ENCODE measurements at places on chromosomes 2 and 18.

- peak overlapping the region; percentile 13 for H3K27ac ChIP-seq
- no peaks in the 10 kb centered on the region for H3K36me3 ChIP-seq
- no peak for DNase-seq
Observed at GRCh38 chr2:127091148-127091547, 15.8 kb downstream of the BIN1 start.

GRCh38 chr18:48839819-48840490 lies 110.8 kb downstream of the SMAD7 start:
- H3K27ac ChIP-seq, result no peak overlapping the region
- H3K36me3 ChIP-seq, result no peaks in the 10 kb centered on the region
- no peak overlapping the region for H3K4me3 ChIP-seq
- H3K4me1 ChIP-seq, result peaks cover 15% of the 10 kb centered on the region

GRCh38 chr2:230582851-230583283 lies 129.8 kb upstream of the CAB39 start:
- H3K27ac ChIP-seq, result peak overlapping the region; percentile 80
- peaks cover 15% of the 10 kb centered on the region for H3K36me3 ChIP-seq
- peak overlapping the region; percentile 63 for H3K4me3 ChIP-seq
- H3K27me3 ChIP-seq, result no peaks in the 10 kb centered on the region

DNA sequence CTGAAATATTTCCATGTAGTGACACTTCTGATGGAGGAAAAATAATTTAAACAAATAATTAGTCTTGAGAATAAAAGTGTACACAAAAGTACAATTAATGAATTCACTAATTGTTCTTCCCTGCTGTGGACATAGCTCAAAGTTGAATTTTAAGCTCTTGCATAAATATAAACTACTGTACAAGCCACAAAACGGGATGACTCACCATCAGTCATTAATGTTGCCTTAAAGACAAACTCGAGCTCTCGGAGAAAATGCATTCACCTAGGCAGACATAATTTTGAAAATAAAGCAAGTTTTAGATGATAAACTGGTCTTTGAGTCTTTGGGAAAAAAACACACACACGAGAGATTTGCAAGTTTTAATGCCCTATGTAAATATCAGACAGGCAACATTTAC lies 436.4 kb downstream of the ZNF521 start:
- H3K4me1 ChIP-seq, result no peaks in the 10 kb centered on the region
- H3K36me3 ChIP-seq, result no peaks in the 10 kb centered on the region
- no peak overlapping the region for H3K4me3 ChIP-seq
- H3K27me3 ChIP-seq, result no peaks in the 10 kb centered on the region
- no peak overlapping the region for H3K27ac ChIP-seq

DNA sequence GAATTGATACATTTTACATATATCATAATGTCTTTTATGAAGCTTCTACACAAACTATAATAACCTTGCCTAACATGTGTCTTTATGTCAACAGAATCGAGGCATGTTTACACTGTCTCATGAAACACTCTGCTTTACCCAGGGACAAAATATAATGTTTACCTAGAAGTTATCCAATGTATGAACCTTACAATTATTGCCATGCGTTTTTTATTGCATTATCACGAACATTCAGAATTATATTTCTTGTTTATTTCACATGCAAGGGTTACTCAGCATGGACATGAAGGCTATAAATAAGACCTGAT lies 19.8 kb downstream of the LONRF2 start:
- no peaks in the 10 kb centered on the region for H3K4me1 ChIP-seq
- no peak overlapping the region for H3K4me3 ChIP-seq
- no peak overlapping the region for H3K27ac ChIP-seq
- H3K36me3 ChIP-seq, result no peaks in the 10 kb centered on the region
- peaks cover 5% of the 10 kb centered on the region for H3K27me3 ChIP-seq

DNA sequence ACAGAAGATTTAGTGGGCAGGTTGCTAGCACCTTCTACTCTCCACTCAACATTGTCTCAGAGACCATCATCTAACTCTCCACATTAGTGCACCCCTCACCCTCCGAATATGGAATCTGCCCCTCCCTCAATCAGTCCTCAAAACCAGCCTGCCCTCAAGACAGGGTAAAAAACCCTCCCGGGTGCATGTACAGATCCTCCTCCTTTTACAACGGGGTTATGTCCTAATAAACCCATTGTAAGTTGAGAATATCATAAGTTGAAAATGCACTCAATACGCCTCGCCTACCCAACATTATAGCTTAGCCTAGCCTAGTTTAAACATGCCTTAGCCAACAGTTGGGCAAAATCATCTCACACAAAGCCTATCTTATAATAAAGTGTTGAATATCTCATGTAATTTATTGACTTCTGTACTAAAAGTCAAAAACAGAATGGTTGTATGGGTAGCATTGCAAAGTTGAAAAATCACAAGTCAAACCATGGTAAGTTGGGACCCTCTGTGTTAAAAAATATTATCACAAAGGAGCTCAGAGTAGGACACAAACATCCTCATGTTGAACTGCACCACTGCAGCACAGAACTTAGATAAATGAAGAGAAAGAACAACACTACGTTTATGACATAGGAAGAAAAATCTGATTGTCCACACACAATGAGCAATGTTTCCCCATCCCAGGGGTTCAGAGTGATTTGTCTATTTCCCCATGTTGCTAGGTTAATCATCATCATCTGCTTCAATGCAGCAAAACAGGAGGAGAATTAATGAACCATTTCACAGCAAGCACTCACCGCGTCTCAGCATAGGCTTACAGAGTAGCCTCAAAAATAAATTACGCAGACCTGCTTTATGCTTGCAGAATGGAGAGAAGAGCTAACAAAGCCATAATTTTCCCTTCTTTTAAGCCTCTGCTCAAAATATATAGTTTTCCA lies 184.1 kb upstream of the ARL4C start:
- H3K27me3 ChIP-seq, result peaks cover 5% of the 10 kb centered on the region
- H3K4me3 ChIP-seq, result no peak overlapping the region
- H3K36me3 ChIP-seq, result no peaks in the 10 kb centered on the region
- no peak overlapping the region for H3K27ac ChIP-seq
- peaks cover 2% of the 10 kb centered on the region for H3K4me1 ChIP-seq
